ENCODE measurements at places on chromosomes 2 and 18.
A peak's percentile ranks its signal among the peaks of the same experiment; 100 is the strongest.

GRCh38 chr2:98465456-98466226 is 21.0 kb downstream of the INPP4A start:
- DNase-seq = peak; percentile 69

DNA sequence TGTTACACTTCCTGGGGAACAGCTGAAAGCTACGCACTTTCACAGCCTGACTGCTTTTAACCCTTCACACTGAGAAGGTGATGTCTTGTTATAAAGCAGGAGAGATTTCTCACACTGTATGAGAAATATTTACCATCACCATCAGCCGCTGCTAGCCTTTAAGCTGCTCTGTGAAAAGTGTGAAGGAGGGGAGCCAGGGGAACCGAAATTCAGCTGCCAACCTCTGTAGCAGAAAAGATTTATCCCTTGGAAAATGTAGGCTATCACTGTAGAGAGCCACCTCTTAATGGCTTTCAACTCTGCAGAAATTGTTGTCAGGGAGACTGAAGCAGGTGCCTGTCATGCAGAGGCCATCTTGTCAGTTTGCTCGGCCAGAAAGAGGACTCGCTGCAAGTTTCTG is 145.3 kb downstream of the SP3 start:
- no peak for DNase-seq

GRCh38 chr2:1082456-1083205 is 132.0 kb downstream of the SNTG2 start:
- no peak for DNase-seq

DNA sequence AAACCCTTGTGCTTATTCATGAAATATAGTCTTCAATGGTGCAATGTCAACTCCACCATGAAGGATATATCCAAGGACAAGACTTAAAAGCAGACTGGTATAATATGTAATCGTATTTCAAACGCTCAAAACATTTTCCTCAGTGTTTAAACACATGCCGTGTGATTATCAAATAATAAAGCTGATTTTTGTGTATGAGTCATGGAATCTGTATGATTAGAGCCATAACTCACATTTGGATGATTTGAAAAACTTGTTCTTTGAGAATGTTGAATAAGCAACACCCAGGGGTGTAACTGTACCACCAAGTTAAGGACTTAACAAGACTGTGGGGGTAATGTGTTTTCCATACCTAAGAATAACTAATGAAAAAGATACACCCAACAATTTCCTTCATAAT is 215.3 kb downstream of the STK39 start:
- no peak for DNase-seq

- no peak for DNase-seq
Observed at GRCh38 chr2:241505781-241506201, 2.6 kb downstream of the STK25 start.

DNA sequence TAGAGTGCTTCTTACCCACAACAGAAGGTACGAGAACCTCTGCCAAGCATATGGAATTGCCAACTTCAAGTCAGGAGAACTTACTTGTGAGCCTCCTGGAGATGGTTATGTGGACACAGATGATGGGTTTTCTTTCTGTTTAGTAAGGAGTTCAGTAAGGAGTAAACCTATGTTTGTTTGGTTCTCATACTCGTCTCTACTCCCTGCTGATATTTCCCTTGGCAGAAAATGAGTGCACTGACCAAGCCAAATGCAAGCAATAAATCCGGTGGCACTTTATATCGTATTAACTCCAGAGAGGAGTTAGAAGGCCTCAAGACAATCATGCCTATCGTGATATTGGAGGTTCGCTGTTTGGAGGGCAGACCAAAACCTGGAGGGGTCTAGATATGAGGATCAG is 83.2 kb upstream of the CYP1B1 start:
- DNase-seq = no peak

GRCh38 chr2:61158356-61158955 is 3.5 kb upstream of the C2orf74 start:
- no peak for DNase-seq

- DNase-seq = no peak
Observed at GRCh38 chr2:73037947-73038585, 33.4 kb downstream of the SFXN5 start.

DNA sequence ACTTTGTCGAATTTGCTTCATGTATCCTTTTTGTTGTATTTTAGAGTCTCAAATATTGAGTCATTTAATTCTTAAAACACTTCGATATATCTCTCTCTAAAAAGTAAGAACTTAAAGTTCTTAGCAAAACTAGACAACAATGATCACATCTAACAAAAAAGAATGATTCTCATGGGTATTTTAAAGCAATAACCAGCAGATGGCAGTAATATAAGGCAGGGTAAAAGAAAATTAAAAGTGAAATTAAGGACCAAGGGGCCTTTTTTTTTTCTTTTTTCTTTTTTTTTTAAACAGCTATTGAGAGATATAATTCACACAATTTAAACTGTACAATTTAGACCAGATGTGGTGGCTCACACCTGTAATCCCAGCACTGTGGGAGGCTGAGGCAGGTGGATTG is 9.9 kb upstream of the AOX1 start:
- DNase-seq = no peak

- no peak for DNase-seq
Observed at GRCh38 chr2:30392097-30392496, 54.9 kb upstream of the LCLAT1 start.

DNA sequence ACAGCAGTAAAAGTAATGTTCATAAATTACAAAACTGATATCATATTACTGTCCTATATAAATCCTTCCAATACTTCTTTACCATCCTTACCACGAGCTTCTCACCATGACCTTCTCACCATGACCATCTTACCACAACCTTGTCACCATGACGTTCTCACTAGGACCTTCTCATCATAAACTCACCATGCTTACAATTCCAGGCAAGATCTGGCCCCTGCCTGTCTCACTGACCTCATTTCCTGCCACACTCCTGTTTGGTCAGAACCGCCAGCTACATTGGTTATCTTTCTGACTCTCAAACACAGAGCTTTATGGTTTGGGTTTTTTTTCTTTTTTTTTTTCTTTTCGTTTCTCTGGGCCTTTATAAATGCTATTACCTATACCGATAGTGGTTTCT is 827.6 kb downstream of the RNF144A start:
- peak; percentile 31 for DNase-seq

- no peak for DNase-seq
Observed at GRCh38 chr18:23761941-23762340, 72.7 kb downstream of the LAMA3 start.

GRCh38 chr18:9771261-9771976 is 63.3 kb downstream of the RAB31 start:
- peak; percentile 78 for DNase-seq

- DNase-seq = no peak
Observed at GRCh38 chr2:121418494-121419058, 112.1 kb upstream of the RNU4ATAC start.

DNA sequence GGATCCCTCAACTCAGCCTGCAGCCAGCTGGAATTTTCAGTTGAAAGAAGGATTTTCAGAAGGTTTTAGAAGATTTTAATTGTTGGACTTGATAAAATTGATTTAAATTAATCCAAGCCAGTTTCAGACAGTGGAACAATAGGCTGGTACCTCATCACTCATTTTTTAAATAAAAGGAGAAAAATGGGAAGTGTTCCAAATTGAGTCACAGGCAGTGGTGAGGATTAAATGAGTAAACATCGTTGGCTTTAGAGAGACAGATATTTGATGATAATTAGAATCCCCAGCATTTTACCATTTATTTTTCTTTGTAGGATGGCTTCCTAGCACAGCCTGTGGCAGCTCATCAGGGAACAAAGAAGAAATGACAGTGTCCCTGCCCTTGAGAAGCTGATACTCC is 7.4 kb downstream of the CXCR4 start:
- DNase-seq = no peak

GRCh38 chr2:54423213-54423612 is 32.9 kb upstream of the SPTBN1 start:
- no peak for DNase-seq

DNA sequence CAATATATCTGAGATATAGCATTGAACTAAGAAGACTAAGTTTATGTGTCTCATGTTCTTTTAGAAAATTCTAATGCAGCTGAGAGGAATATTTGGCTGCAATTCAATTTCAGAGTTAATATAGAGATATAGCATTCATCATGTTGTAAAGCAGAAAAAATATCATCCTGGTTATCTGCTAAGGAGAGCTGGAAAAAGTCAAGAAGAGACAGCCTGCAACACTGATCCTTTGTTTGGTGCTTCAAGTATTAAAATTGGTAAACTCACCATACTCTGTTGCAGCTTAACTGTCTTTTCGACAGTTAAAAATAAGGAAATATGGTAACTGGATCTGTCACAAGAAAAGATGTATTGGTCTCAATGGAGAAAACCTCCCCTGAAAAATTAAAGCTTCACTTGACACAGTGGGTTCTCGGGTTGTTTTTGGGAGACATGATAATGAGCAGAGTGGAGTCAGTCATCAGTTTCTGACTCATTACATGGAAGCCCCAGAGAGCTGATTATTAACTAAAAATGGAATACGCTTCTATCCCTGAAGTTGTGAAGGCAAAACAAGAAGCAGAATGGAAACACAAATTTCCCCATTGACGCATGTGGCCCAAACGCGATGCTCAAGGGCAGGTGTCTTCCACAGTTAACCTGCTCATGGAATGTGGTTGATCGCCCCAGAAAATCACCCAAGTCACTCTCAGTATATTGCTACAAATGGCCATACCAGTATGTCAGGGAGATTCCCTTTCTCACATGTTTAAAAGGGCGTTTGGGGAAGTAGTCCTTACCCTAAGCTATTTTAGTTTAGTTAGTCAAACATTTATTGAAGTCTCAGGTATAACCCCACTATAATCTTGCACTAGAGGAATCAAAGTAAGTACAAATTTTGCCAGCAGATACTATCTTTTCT is 8.2 kb downstream of the BCL2 start:
- no peak for DNase-seq

- no peak for DNase-seq
Observed at GRCh38 chr2:111708476-111709180, 175.4 kb downstream of the ANAPC1 start.

GRCh38 chr2:41947701-41948396 is 100.0 kb upstream of the PKDCC start:
- no peak for DNase-seq

- DNase-seq = no peak
Observed at GRCh38 chr2:201070948-201071478, 458 bp downstream of the HYCC2 start.

- peak; percentile 70 for DNase-seq
Observed at GRCh38 chr2:28821295-28821958, 10.8 kb downstream of the SPDYA start.

GRCh38 chr2:70482401-70482800 is 71.2 kb downstream of the TGFA start:
- no peak for DNase-seq

GRCh38 chr18:68699043-68699442 is 15.9 kb downstream of the TMX3 start:
- DNase-seq = no peak

- DNase-seq = no peak
Observed at GRCh38 chr2:156077041-156077742, 255.3 kb downstream of the NR4A2 start.

DNA sequence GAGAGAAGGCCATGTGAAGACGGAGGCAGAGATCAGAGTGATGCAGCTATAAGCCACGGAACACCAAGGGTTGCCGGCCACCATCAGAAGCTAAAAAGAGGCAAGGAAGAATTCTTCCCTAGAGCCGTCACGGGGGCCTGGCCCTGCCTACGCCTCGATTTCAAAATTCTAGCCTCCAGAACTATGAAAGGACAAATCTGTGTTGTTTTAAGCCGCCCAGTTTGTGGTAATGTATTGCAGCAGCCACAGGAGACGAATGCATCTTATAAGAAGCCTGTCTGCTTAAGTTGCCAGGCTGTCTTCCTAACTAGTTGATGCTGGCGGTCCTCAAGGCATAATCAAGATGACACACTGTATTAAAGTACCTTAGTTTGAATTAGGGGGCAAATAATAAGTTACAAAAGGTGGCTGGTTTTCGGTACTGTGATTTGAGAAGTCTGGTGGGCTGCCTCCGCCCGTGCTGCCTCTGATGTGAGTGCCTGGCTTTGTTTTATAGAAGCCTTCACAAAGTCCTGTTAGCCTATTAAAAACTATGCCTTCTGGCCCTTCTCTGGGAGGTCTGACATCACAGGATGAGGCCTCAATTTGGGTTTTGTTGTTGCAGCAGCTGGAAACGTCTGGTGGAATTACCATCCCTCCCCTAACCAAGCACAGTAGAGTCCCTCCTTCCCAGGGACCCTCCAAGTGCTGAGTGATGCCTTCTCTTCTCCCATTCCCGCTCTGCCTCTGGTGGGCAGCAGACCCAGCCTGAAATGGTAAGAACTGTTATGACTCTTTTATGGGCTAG is 53.6 kb downstream of the SRD5A2 start:
- DNase-seq = no peak

- DNase-seq = peak; percentile 16
Observed at GRCh38 chr2:53422979-53423378, 344.6 kb upstream of the CHAC2 start.

DNA sequence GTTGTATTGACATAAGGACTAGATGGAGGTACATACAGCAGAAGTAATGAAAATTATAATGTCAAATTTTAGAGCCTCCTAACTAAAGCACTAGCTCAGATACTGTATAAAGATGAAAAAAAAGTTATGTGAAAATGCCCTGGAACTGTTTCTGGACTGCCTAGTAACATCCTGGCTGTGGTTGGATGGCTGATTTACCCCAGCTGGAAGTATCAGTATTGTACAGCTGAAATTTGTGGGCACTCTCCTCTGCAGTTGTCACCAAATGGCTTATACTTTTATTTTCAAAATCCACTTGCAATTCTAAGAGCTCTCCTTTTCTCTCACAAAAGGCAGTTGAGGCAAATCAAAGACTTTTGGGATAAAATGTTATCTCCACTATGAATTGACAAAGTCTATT is 239.2 kb downstream of the RPIA start:
- DNase-seq = no peak

GRCh38 chr18:11667578-11667977 is 21.5 kb upstream of the GNAL start:
- no peak for DNase-seq

- no peak for DNase-seq
Observed at GRCh38 chr18:32280188-32280783, 90.4 kb downstream of the MEP1B start.

- DNase-seq = no peak
Observed at GRCh38 chr2:239583879-239584859, 183.3 kb upstream of the HDAC4 start.

GRCh38 chr2:42249887-42250286 is 80.7 kb downstream of the EML4 start:
- no peak for DNase-seq

DNA sequence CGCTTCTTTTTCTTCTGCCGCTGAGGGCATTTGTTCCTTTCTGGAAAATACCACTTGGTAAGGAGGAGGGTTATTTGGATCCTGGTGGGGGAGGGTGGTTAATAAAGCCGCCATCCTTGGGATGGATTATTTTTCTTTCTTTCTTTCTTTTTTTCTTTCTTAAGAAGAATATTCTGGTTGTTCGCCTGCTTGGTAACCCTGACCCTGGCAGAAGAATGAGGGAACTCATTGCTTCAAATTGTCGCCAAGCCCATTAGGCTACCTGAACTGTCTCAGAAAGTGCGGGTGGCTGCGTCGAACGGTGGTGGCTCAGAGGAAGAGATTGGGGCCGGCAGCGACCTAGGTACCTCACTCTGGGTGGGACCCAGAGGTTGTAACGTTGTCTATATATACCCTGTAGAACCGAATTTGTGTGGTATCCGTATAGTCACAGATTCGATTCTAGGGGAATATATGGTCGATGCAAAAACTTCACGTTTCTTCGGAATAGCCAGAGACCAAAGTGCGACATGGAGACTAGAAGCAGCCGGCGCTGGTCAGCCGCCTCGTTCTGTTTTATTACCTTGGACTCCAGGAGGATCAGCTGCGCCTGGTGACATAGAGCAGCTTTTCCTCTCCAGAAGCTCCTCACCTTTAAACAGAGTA is 1.3 kb upstream of the HOXD4 start:
- DNase-seq = no peak
